ENCODE measurements at places on chromosomes 12 and 14.

DNA sequence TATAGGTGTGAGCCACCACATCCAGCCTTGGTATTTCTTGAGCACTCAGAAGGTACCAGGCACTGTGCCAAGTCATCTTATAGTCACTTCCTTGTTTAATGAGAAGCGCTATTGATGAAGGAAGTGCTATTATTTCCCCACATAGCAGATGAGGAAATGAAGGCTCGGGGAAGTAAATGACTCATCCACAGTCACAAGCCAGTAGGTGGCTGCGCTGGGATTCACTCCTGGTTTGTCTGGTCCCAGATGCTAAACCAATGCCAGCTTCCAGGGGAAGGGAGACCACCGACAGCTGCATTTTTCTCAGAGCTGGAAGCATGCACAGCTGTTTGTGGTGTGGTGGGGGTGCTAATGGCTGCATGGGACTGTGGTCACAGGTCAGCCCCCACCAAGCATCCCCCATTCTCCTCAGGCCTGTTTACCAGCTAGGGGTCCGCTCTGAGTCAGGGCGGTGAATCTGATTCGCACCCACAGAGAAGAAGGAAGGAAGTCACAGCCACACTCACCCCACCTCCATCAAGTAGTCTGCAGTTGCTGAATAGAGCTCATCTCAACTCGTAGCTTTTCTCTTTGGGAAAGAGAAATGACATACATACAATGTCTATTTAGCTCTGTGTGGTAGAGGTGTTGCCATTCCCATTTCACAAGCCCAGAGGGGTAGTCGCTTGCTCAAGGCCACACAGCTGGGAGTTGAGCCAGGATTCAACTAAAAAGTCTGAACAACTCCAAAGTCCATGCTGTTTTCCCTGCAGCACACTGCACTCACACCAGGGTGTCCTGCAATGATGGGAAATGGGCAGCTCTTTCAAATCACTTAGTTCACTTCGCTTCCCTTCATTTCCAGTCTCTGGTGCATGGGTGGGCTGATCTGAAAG, 6.3 kb upstream of the LTBP2 start:
- no peak for DNase-seq

DNA sequence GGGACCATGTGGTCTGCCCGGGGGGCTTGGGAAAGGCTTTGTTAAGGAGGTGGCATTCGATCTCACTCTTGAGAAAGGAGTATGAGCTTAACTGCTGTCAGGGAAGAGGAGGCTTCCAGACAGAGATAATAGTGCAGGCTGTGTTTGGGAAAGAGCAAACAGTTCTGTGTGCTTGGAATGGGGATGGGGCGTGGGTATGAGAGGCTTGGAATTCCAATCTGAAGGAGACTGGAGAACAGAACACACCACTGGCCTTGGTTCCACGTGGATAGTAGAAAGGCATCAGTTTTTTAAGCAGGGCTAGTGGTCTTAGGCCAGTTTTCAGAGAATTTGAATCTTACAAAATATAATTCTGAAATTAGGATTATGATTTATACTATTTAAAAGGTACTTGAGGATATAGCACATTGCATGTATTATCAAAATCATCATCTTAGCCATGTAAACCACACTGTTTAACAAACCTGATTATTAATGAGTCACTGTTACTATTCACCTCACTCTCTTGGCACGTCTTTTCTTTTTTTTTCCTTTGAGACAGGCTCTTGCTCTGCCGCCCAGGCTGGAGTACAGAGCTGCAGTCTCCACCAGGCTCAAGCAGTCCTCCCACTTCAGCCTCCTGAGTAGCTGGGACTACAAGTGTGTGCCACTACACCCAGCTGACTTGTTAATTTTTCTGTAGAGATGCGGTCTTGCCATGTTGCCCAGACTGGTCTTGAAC, 38.5 kb upstream of the KCNK13 start:
- DNase-seq: no peak

DNA sequence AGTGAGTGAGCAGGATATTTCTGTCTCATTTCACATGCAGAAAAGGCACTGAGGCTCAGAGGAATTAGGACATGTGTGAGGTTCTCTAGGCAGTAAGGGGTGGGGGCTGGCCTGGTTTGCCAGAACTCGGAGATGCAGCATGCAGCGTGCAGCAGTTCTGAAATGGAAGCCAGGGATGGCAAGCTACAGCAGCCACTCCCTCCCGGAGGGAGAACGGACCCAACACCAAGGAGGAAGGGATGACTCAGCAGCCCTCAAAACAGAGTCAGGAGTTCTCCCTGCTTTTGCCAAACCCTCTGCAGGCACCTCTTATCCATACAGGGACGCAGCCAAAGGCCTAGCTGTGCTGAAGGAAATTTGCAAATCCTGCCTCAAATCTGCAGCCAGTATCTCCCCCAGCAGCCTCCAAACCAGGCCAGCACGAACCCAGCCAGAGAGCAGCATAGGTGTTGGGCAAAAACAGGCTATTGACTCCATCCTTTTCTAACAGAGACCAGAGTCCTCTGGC, 10.3 kb upstream of the SERPINA3 start:
- DNase-seq: no peak

- no peak for DNase-seq
Observed at GRCh38 chr14:84750763-84751554, 779.0 kb upstream of the FLRT2 start.

DNA sequence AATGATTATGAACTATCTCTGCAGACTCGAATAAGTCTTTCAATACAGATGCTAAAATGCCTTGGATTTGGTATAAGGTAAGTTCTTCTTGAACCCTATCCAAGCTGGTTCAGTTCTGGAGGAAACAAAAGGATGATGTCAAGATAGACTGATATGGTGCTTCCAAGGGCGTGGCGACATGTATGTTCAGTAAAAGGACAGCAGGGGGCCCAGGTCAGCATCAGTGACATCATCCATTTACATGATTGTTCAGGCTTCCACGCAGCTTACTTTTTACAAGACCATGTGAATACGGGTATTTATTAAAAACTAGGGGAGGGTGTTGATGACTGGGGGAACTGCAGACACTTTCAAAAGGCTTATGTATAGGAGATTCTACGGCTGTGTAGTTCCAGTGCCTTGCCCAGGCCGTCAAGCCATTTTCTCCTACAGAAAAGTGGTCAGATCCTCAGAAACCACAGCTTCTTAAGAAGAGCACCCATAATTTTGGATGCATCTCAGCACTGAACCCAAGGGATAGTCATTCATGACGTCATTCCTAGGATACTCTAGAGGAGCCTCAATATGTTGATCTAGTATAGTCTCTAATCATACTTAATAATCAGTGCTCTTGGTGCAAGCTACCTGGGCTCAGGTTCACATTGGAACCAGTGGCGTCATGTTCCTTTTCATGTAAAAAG, 527.7 kb downstream of the FUT8 start:
- no peak for DNase-seq

- DNase-seq: no peak
Observed at GRCh38 chr12:6157482-6157881, 33.0 kb upstream of the VWF start.

DNA sequence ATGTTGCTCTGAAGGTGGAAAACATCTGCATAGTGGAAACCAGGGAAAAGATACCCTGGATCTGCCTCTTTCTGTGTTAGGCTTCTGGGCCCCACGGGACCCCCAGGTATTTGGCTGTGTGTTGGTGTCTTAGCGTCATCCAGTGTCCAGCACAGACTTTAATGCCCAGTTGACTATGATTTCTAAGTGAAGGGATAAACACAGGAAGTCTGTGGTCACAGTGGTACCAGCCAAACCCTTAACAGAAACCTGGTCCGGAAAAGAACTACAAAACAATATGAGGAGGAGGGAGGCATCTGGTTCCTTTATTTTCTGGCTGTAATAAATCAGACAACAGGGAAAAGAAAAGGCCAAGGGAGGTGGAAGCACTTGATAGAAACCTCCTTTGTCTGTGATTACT, 56.4 kb downstream of the CMKLR1 start:
- no peak for DNase-seq

GRCh38 chr14:57136669-57137328, 131.9 kb downstream of the EXOC5 start:
- peak; percentile 83 for DNase-seq

DNA sequence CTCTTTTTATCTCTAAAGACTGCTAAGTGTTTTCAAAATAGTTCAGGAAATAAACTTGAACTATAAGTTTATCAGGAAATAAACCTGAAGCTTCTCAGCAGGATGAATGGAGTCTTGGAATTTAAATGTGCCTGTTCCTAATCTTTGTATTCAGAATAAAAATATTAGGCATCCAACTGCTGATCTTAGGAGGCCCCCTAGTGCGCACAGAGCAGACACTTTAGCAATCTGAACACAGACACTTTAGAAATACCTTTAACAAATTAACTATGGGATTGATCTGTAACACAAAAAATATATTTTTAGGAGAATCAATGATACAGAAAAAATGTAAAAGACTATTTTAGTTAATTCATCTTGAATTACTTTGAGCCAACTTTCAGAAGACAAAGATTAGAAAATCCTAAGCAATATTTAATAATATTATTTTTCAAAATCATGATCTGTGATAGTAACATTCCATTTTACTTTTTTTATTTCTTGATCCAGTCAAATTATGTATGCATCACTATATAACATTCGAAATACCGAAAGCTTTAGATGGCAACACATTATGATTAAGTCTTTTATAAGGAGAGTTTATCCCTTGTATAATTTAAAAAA, 80.9 kb downstream of the SLC41A2 start:
- DNase-seq: peak; percentile 42

DNA sequence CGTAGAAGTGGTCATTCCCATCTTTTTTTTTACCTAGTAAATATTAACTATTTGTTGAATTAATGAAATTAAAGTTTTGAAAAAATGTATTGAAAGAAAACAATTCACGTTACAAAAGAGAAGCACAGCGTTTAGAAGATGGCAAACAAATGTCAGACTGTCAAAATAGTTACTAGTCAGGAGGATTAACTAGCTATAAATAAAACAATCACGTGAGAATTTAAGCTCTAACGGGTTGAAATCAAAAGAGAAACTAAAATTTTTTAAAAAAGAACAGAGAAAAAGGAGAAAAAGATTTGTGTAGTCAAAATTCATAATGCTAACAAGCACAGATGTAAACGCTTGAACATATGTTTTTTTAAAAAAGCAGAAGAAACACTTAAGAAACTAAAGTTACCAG, 26.4 kb downstream of the DDHD1 start:
- no peak for DNase-seq

- DNase-seq: no peak
Observed at GRCh38 chr14:73105050-73105449, 31.3 kb upstream of the PSEN1 start.

DNA sequence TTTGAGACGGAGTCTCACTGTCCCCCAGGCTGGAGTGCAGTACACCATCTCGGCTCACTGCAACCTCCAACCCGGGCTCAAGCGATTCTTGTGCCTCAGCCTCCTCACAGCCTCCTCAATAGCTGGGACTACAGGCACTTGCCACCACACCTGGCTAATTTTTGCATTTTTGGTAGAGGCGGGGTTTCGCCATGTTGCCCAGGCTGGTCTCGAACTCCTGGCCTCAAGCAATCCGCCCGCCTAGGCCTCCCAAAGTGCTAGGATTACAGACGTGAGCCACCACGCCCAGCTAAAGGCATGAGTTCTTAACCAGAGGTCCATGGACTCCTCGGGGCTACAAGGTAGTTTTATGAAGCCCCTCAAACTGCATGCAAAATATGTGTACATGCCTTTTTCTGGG, 2.1 kb downstream of the SARNP start:
- no peak for DNase-seq

DNA sequence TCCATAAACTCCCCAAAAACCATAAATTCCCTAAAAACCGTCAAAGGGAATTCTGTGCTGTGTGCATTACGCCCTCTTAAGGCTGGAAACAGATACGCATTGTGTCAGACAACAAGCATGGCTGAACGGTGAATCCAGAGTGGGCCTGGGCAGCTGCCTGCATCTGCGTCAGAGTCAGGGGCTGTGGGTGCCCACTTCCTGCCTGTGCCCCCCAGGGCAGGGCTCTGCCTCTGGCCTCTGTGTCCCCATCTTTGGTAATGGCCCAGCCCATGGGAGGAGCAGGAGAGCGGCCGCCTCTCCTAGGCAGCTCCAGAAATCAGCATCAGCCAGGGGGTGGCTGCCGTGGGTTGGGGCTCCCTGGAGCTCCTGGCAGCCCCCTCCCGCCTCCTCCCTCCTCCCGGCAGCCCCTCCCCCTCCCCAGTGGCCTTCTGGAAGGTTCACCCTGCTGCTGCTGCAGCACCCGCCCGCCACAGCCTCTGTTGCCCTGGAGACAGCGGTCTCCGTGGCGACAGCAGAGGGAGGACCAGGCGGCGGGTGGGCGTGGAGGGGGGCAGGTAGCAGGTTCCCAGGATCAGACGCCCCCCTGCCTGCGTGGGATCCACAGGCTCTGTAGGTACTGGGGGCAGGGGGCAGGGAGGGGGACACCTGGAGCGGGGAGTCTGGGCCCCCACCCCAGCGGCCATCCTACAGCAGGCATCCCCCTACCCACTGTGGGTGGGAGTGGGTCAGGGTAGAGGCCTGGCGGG, 5.9 kb downstream of the MMP17 start:
- peak; percentile 74 for DNase-seq

GRCh38 chr14:34536951-34537676, 2.4 kb downstream of the EAPP start:
- DNase-seq: no peak

All from NCI-H1417 (cell line).